ENCODE measurements at places on chromosomes 1 and 21.

- DNase-seq, result no peak
These were observed 45.0 kb upstream of the DAB1 start for GRCh38 chr1:57468641-57469523.

DNA sequence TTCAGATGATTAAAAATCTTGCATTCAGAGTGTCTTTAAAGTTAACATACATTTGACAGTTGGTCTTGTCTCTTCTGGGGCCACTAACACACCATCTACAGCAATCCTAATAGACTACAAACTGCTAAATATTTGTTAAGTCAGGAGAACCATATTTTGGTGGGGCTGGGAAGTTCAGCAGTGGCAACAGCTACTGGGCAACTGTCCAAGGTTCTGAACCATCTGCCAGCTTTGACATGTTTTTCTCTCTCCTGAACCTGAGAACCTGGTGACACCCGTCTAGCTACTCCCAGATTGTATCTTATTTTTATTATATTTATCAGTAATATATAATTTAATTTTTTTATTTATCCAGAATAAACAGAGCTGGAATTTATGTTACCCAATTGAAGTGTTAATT, 199.0 kb upstream of the DPYD start:
- DNase-seq, result no peak

DNA sequence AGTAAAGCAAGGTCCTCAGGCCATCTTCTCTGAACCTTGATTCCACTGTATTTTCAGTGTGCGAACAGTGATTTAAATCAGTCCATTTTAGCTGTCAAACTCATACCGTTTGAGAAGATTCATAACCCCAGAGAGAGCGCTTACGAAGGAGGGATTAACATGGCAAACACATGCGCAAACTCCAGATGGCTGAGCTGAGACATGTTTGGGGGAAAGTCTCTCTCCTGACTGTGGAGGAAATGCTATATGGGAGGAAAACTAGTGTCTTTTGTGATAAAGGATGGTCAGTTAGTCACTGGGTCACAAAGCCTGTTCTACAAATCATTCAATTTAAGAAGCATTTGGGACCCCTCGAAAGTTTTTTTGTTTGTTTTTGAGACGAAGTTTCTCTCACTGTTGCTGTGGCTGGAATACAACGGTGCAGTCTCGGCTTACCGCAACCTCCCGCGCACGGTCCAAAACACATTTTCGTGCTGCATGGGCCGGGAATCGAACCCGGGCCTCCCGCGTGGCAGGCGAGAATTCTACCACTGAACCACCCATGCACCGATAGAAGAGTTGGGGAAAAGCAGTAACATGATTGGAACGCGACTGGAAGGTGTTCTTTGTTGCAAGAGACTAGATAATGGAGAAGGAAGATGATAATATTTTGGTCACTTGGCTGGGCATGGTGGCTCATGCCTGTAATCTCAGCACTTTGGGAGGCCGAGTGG, 58.4 kb upstream of the CXADR start:
- no peak for DNase-seq

DNA sequence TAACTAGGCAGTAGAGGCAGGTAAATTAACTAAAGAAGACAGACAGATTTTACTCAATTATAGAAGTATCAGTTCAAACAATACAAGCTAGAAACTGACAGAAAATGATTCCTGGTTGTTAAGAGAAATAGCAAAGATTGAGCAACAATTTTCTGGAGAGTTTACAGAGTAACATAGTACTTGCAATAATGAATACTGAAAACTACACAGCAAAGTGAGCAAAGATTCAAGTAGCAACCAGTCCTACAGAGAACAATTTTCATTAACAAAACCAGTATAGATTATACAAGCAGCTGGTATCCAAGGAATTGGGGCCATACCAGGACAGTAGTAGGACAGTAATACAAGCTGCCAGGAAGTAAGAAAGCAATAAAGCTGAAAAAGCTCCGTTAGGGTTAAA, 37.6 kb downstream of the EYA3 start:
- DNase-seq, result no peak

- DNase-seq, result no peak
These were observed 16.5 kb downstream of the TADA1 start for GRCh38 chr1:166859597-166859996.

DNA sequence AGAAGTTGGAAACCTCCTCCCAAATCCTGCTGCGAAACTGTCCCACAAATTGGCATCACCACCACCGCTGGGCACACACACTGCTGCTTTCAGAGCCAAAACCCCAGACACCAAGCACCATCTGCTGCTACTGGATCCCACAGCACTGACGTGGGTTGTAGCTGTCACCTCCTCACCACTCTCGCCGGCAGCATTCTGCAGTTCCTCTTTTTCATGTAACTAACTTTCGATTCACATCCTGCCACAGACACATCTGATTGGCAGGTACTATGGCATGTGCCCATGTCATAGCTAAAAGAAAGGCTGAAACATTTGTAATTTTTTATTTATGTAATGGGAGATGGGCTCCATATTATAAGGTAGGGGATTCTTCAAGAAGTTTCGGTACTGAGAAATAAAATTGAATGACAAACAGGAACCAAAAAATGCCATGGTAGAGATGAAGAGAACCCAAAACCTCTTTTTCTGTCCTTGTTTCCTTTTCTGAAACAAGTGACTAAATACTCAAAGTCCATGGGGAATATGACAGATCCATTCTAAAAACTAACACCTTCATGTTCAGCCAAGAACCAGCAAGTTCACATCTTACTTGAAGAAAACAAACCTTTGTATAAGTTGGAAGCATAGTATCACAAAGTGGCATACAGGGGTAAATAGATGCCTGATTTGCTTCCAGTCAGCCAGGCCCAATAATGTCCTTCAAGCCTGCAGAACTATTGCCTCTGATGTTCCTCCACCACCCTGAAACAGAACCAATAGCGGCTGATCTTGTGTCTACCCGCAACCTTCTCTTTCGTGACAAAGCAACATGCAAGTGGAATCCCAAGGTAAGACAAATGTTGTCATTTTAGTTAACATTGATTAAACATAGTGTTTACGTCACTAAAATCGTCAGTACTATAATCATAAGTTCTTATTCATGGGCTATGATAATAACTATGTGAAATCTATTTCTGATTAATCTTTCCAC, 26.6 kb upstream of the RGS13 start:
- no peak for DNase-seq

DNA sequence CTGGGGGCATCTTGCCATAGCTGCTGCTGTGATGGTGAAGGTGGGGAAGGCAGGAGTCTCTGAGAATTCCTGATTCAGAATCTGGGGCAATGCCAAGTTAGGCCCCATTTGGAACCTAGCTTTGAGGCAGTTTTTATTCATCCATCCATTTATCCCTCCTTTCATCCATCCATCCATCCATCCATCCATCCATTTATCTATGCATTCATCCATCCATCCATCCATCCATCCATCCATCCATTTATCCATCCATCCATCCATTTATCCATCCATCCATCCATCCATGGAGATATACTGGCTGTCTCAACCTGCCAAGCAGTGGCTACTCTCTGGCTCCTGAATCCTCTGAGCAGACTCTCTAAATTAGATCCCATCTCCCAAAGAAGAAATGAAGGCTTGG, 83.1 kb downstream of the PRDM16 start:
- DNase-seq, result no peak

GRCh38 chr1:241606544-241606943, 33.6 kb downstream of the CHML start:
- DNase-seq, result no peak

DNA sequence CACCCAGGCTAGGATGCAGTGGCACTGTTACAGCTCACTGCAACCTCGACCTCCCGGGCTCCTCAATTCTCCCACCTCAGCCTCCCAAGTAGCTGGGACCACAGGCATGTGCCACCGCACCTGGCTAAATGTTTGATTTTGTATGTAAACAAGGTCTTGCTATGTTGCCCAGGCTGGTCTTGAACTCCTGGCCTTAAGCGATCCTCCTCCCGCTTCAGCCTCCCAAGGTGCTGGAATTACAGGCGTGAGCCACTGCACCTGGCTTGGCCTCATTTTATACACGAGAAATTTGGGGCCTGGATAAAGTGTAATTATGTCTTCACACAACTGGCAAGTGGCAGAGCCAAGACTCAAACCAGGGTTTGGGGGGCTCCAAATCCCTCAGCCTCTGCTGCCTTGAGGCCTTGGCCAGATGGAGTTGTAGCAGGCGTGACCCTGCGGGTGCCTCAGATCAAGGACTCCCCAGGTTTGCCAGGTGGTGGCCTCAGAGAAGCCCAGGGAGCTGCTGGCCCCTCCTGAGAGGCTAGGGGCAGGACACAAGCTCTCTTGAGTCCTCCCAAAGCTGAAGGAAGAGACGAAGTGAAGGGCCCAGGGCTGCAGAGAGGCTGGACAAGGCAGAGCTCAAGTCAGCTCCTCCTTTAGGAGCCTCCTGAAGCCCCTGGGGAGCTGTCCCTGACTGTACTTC, 61.7 kb downstream of the MDM4 start:
- DNase-seq, result no peak

Measured in cerebellar nuclear complex (tissue), 1 donor.